Upper lobe of right lung (tissue), 1 donor: ENCODE measurements at places on chromosomes 2 and 18. TPM values are rescaled to one million over a fixed set of nuclear protein-coding genes. Genes with fewer than 3 reads are reported as not detected.

RESP18 gene
- total RNA-seq: not detected

DNA sequence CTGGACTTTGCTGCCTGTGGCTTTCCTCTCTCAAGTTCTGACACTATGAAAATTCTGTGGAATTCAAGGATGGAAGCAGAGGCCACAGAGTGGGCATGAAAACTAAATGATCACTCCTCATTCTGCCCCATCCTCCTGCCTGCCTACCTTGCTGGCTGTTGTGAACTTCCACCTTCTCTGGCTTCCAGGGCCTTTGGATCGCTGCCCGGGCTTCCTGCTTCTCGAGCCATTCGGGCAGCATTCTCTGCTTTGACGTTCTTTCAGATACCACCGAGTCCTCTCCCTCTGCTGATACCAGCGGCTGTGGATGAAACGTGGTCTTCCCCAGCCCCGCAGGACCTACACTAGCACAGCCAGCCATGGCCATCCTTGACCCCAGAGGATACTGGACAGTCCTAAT is 327.7 kb upstream of the SLC14A2 start:
- DNase-seq: no peak
- no peak overlapping the region for H3K4me3 ChIP-seq
- no peaks in the 10 kb centered on the region for H3K36me3 ChIP-seq
- no peaks in the 10 kb centered on the region for H3K4me1 ChIP-seq
- no peaks in the 10 kb centered on the region for H3K27me3 ChIP-seq

DNA sequence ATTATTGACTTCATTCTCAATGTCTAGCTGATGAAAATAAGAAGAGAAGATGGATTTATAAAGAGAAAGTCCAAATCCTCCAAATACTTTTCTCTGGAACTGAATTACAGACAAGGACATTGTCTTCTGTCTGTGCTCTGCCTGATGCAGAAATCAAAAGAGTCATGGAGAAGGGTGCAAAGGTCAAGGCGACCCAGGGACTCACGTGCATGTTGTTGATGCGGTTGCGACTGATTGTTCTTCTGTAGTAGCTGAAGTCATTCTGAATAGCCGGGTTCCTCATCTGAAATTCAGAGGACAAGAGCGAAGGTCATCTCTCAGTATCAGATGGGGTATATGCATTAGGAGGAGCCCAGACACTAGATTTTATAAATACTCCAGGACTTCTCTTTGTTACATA is 104.4 kb downstream of the CYRIA start:
- no peaks in the 10 kb centered on the region for H3K4me1 ChIP-seq
- H3K4me3 ChIP-seq: no peak overlapping the region
- H3K36me3 ChIP-seq: peaks cover 86% of the 10 kb centered on the region
- no peaks in the 10 kb centered on the region for H3K27me3 ChIP-seq
- DNase-seq: no peak

- H3K4me1 ChIP-seq: no peaks in the 10 kb centered on the region
- no peak overlapping the region for H3K4me3 ChIP-seq
- H3K27ac ChIP-seq: no peak overlapping the region
Observed at GRCh38 chr2:232013701-232014353, 52.3 kb downstream of the DIS3L2 start.
